ENCODE measurements at places on chromosomes 6 and 20.

DNA sequence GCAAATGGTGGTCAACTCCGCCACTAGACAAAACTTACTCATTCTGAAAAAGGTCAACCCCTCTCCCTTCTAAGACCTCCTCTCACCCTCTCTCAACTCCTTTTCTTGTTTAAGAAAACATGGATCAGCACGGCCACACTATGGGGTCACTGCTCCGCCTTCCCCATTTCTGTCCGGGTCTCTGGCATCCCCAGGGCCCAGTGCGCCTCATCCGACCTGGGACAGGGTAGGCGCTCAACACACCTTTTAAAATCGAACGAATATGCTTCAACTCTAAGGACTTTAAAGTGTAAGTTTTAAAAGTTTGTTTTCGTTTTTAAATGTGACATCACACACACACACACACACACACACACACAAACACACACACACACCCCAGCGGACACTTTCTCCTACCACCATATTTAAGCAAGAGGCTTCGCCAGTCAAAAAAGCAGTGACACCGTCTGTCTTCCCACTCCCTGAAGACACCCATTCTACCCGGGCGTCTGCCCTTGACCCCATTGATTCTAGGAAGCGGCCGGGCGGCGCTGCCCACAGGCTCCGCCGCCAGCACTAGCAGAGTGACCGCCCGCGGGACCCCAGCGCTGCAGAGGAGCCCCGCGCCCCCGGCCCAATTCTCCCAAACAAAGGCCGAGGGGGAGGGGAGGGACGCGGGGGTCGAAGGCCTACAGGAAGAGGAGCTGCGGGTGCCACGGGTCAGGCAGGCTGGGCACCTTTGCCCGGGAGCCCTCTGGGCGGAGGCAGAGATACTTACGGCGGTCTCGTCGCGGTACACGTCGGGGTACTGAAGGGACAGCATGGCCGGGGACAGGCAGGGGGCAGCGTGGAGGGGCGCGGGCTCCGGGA, 568 bp downstream of the PREP start:
- DNase-seq: no peak

GRCh38 chr6:107820338-107821261, 3.5 kb downstream of the SCML4 start:
- no peak for DNase-seq

DNA sequence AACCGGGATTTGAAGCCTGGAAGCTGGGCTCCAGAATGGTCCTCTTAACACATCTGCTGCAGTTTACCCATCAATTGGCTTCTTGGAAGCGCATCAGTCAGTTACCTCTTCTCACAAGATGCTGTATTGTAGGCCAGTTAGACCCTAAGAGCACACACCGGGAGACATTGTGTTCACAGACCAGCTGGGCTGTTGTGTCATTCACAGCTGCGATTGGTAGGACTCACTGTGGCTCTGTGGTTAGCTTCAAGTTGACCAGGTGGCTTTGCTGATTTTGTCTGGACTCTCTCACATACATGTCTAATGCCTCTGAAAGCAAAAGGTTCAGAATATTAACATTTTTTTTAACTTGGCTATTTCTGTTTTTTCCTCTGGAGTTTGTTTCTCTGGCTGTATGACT, 64.8 kb downstream of the SNX9 start:
- no peak for DNase-seq

DNA sequence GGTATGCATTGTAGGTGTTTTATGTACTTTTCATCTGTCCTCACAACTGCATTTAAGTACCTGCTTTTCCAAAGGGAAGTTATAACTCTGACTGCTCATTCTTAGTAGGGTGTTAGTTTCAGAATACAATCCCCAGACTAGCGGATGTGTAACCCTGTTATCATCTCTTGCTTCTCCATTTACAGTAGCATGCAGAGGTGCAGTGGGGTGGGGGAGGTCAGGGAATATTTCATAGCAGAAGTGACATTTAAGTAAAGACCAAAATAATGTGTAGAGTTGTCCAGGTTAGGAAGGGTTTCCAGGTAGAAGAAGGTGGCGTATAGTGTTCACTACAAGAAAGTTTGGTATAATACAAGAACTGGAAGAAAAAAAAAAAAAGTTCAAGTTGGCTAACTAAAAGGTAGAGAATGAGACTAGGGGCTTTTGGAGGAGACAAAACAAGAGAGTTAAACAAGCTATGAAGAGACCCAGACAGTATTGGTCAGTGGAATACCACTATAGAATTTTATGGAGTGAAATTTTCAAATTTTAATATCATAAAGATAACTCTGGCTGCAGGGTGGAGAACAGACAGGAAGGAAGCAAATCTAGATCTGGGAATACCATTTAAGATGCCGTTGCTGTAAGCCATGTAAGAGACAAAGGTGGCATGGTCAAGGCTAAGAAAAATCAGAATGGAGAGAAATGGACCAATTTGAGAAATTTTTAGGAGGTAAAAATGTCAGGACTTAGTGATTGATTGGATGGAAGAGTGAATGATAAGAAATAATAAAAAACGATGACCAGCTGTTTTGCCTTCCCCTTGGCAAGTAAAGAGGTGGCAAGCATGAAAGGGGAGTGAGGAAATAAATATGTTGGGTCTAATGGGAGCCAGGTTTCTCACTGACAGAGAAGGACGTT, 2.2 kb upstream of the AHI1 start:
- no peak for DNase-seq

GRCh38 chr6:70394518-70395300, 18.6 kb upstream of the FAM135A start:
- DNase-seq: no peak

DNA sequence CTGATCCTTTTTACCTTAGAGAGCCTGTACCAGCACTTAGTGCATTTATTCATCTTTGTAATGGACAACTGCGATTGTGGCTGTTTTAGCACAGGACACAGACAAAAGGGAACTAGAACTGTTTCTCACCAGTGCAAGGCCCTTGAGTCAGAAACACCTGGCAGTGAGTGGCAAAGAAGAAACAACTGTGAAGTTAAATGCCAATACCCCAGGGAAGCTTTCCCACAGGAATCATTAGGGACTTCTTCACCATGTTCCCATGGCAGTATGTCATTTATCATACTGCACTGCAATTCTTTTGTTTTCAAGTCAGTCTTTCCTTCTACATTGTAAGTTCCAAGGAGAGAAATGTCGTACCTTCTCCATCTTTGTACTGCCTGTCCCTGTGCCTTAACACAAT, 28.6 kb upstream of the CDYL start:
- no peak for DNase-seq

DNA sequence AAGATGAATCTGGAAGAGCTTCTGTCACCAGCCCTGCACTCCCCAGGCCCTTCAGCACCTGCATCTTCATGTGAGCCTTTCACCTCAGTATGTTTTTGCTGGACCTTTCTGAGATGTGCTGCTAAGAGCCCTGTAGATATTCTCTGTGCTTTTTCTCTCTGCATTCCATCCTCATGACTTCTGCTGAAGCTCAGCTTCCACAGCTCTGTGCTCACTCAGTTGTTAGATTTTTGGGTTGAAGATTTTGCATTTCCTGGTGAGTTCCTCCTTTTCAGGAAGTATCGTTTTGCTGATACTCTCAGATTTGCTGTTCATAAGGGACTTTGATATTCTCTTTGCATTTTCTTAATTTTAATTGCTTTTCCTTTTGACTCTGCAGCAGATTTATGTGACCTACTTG, 18.3 kb downstream of the KIAA1586 start:
- DNase-seq: no peak

DNA sequence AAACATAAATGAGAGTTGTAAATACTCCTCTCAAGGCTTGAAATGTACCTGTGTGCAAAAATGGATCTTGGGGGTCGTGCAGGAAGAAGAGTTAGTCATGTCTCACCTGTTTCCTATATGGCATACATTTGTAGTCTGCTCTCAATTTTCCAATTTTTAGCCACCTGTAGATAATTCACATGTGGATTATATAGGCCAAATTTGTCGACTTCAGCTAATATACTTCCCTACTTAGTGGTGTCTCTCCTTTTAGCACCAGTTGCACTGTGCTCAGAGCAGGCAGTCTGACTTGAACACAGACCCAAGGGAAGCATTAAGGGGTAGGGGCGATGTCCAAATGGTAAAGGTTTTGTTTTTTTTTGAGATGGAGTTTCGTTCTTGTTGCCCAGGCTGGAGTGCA, 1.9 kb downstream of the RBM24 start:
- DNase-seq: no peak

- no peak for DNase-seq
Measured at GRCh38 chr6:142953373-142954273, 8.6 kb upstream of the HIVEP2 start.

DNA sequence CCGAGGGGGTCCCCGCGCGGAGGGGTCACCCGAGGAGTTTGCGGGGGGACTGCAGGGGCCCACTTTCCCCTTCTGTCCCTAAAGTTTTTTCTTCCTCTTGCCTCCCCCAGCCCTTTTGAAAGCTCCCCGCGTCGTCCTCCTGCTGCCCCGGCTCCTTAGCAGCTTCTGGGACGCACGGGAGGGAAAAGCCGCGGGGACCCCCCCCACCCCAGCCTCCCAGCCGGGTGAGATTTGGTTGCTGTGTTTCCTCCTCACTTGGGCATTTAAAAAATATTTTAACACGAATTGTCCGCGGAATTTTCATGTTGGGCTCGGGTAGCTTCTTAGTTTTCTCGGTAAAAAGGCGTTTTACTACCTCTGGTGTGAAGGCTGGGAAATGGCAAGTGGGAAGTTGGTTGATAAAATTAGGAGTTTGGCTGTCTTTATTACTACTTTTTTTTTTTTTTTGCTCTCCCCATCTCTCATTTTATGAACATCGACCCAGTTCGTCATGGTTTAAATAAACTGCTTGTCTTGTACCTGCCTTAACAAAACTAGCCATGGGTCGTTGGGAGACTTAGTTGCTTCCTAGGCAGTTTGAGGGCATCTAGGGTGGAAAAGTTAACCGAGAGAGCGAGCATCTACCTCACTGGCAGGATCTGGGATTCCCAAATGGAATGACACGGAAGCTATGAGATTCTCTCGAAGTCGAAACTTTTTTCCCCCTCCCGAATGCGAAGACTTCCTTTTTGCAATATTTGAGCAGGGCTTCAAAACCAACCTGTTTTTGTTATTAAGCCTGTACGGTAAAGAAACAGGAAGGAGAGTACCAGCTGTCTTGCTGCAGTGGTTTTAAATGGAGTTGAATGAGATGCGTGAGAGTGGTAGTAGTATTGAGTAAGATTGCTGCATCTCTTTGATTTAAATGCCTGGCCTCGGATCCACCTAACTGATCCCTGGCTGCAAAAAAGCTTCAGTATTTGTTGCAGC, 868 bp downstream of the NCOA3 start:
- no peak for DNase-seq

- DNase-seq: no peak
Measured at GRCh38 chr20:1786486-1786885, 108.7 kb upstream of the SIRPA start.

DNA sequence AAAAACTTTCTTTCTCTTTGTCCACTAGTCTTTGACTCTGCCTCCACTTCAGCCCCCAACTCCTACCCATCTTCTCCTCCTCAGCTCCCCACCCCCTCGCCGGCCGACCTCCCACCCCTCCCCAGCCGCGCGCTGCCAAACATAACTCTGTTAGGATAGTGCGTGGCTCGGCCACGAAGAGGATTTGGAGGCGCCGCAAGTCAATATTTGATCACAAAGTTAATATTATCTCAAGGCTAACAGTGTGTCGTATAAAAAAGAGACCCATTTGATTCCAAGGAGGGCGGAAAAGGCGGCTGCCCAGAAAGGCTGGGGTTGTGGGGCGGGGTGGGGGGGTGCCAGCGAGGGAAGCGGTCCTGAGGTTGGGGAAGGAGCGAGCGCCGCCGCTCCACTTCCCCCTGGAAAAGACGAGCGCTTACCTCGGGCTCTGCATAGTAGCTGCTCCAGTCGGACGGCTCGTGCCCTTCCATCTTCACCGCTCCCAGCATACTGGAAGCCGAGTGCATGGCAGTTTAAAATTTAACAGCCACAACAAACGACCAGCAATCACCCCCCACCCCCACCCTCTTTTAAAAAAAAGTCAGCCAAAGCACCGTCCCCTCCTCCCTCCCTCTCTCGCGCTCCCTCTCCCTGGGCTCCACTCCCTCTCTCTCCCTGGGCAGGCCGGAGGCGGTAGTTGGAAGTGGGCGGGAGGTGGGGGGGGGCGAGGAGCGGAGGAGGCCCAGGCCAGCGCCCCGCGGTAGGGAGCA, 425 bp downstream of the FOXA2 start:
- no peak for DNase-seq

DNA sequence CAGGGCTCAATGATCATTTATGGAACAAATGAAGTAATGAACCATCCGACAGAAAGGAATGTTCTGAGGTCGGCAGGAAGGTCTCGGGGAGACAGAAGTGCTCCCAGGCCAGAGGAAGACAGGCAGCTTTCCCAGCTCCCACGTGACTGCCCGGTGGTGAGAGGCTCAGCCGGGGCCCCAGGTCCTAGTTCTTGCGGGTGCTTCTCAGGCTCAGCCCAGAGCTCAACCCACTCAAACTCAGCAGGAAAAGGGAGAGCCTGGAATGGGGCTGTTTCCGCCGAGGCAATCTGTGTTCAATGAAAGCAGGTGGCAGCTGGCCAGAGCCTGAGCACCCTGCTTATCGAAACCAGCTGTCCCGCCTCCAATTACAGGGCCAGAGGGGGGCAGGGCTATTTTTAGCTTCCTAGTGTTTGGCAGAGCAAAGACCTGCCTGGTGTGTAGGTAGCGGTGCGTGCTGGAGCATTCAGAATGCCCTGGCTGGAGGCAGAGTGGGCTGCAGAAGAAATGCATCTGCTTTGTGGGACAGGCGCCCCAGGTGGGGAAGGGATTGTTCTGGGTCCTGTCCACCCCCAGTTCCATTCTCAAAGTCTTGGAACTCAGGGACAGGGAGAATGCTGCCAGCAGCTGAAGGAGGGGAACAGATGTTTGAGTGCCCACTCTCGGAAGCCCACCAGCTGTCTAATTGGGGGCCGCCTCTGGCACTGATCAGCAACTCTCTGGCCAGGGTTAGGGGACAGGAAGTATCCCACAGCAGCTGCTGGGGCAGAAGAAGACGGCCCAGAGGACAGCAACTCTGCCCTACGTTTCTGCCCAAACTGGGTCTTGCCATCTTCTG, 145.1 kb downstream of the PREX1 start:
- DNase-seq: no peak

GRCh38 chr6:16409531-16410441, 171.4 kb downstream of the GMPR start:
- peak; percentile 26 for DNase-seq

- no peak for DNase-seq
Measured at GRCh38 chr6:68760941-68761676, 126.0 kb downstream of the ADGRB3 start.

DNA sequence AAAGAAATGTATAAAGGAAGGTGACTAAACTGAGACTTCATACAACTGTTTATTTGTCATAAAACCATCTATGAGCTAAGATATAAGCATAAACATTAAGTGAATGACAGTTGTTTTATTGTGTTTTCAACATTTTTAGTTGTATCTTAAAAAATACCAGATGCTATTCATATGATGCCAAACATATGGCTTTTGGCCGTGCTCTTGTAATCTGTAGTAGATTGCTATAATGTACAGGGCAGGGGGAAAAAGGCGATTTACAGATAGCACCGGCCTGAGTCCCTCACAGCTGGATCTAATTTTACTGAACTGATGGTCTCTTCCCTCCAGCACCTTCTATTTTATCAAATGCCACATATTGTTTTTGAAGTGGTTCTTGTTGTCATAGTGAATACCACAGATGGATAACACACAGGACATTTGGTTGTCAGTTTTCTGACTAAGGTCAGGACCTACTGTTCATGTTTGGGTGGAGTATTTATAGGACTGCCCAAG, 48.2 kb downstream of the CENPW start:
- no peak for DNase-seq
